Activated T-cell treated with anti-CD3 and anti-CD28 coated beads for 1 hour (primary cell): ENCODE measurements at places on chromosomes 16 and 17.

GRCh38 chr16:87458424-87458915 is 34.4 kb downstream of the ZCCHC14 start:
- no peak for DNase-seq

DNA sequence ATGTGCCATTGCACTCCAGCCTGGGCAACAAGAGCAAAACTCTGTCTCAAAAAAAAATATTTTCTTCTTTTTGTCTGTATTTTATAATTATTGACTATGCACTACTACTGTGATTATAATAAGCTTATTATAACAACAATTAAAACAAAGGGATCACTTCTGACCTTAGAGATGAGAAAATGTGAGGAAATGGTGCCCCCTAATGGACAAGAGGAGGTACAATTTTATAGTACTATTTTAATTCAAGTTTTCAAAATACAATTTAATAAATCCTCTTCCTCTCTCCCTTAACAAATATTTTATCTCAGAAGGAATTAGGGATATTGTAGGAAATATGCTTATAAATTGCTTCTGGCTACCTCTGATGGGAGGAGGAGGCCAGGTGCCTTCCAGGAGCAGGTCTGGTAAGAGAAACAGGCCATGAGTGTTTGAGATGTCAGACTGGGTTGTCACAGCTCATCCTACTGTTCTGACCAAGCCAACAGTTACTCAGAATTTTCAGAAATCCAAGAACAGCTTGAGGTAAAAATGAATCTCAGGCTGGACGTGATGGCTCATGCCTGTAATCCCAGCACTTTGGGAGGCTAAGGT is 14.0 kb downstream of the VPS53 start:
- no peak for DNase-seq

DNA sequence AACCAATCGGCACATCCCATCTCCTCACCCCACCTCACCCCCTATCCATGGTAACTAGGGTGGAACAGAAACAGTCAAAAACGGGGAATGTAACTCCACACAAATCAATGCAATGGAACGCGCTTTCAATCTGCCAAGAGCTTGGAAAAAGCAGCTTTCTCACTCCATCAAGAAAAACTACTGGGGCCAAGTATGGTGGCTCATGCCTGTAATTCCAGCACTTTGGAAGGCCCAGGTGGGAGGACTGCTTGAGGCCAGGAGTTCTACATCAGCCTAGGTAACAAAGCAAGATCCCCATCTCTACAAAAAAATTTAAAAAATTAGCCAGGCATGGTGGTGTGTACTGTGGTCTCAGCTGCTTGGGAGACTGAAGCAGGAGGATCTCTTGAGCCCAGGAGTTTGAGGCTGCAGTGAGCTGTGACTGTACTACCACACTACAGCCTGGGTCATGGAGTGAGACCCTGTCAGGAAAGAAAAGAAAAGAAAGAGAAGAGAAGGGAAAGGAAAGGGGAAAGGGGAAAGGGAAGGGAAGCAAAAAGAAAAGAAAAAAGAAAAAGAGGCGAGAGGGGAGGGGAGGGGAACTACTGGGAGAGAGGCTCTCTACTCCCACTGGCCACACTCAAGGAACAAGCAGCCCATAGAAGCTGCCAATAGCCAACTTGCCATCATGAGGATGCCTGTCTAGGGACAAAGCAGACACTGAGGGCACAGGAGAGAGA is 38.9 kb downstream of the ARHGAP17 start:
- DNase-seq = no peak

DNA sequence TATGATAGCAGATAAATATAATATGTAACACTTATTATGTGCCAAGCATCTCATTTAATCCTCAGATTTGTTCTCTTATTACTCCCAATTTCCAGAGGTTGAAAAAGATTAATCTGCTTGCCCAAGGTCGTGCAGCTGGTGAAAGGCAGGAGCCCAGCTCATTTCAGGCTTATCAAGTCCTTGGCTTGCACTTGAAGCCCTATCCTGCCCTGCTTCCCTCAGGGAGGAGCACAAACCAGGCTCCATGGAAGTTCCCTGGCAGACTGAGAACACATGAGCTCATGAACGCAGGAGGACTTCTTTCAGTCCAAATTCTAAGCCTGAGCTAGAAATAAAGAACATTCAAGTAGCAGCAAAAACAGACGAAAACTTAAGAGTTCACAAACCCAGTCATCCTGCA is 74.8 kb downstream of the USP31 start:
- DNase-seq = no peak

DNA sequence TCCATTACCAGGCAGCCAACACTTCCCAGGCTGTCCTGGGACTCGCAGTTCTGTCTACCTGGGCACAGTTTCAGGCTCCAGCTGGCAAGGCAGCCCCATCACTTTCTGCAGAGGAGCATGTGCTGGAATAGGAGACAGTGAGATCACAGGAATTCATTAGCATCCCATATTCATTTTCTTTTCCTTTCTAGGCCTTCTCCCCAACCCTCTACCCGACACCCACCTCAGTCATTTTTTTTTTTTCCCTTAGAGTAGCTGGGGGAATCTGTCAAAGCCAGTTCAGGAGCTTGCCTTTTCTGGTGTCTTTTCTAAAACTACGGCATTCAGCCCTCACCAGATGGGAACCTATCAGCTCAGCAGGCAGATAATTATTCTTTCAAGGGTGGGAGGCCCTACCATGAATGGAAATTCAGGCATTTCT is 42.4 kb upstream of the FBXO47 start:
- no peak for DNase-seq

DNA sequence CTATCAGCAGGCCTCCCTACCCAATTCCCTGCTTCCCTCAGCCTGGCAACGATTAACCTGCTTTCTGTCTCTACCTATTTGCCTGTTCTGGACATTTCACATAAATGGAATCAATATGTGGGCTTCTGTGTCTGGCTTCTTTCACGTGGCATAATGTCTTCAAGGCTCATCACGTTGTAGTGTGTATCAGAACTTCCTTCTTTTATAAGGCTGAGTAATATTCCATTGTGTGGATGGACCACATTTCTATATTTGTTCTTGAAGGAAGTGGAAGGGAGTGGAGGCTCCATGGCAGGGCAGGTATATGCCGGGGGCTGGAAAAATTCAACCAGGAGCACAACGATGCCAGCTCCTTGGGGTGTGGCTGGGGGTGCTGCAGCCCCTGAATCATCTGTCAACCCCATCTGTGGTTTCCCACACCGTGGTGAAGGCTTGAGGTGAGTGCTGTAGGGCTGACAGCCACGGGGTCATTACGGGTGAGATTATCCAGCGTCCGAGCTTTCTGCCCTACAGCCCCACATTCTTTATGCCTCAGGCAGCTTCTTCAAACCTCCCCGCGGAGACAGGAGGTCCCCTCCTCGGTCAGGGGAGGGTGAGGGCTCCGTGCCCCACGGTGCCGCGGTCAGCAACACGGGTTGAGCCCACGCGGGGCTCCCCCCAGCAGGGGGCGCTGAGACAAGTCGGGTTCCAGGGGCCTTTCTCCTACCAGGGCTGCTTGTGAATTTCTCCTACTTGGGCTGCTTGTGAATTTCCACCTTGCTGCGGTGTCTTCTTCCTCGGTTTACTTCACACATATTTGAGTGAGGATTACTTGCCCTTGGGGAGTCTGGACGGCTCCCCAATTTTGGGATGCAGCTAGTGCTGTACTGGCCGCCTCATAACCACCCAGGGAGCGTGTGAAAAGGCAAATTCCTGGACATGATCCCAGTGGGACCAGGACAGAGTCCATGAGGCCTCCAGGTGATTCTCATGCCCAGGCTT is 18.3 kb upstream of the WFIKKN2 start:
- peak; percentile 59 for DNase-seq

DNA sequence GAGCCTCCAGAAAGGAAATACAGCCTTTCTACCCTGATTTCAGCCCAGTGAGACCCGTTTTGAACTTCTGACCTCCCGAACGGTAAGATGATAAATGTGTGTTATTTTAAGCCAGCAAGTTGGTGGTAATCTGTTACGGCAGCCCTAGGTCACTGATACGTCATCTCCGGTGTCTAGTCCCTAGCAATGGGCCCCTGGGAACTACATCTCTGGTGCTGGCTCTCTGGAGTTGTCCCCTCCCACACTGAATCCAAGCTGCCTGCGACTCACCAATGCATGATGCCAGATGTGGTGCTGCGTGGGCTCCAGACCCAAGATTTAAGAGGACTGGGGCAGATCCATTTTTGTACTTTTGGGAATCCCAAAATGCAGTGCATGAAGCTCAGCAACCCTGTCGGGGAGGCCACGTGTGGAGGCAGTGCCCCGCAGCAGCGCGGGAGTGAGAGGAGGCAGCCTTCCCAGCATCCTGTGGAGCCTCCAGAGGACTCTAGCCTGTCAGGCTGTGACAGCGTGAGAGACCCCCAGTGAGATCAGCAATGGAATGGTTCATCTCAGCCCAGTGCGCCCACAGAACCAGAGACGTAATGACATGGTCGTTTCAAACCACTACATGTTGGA is 43.6 kb upstream of the USP7 start:
- DNase-seq = no peak

DNA sequence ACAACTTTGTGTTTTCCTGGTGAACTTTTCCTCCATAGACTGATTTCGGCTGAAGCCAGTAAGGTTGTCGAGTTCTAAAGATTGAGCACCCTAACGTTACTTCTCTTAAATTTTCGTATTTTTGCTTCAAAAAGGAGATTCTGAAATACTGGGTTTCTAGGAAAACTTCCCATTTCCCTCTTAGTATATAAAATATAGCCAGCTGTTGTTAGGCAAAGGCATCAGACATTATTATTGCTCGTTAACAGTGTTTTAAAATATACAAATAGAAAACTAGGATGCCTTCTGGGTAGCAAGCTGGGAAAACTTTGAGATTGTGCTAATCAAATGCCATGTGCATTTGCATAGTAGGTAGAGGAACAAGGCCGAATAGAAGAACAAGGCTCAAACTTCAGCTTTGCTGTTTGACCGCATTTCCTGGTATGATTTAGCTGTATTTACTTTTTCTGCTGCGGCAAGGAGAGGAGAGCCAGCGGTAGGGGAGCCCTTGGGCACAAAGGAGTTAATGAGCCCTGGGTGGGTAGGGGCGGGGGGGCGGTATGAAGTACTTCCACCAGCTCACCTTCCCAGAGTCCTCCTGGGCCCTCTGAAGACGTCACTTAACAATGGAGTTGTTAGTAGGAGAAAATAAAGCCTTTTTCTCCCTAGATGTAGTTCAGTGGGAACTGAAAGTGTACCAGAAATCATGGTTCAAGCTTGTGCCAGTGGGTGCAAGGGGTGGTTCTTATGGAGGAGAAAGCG is 151.9 kb downstream of the MSI2 start:
- no peak for DNase-seq

- DNase-seq = no peak
Measured at GRCh38 chr17:79113699-79114457, 39.3 kb downstream of the ENGASE start.
